ENCODE measurements at places on chromosomes 7 and 10.

DNA sequence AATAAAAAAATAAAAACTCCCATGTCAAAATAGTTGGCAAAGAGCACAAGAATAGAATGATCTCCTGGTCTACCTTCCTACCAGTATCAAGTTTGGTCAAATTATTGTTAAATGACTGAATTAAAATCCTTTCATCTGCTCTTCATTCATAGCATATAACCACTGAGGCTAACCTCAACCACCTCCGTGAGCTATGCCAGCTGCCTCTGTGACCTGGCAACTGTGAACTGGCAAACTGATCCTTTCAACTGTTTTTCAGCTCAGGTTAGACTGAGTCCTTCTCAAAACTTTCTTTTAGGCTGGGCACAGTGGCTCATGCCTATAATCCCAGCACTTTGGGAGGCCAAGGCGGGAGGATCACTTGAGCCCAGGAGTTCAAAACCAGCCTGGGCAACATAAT lies 36.1 kb downstream of the NUDCD3 start:
- DNase-seq = no peak

DNA sequence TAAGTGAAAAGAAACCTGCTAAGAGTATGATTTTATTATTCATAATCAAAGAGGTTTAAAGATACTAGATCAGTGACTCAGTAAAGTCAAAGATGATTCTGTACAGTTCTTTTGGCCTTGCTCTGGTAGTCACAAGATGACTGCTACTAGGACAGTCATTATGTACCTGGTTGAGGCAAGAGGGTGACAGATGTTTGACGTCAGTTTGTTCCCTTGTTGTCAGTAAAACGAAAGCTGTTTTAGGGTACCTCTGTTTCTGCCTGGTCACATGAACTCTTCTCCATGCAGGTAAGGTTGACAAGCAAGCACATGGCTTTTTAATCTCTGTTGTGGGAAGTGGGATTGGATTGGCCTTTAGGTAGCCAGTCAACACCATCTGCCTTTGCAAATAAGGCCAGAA lies 308.0 kb downstream of the EXOC4 start:
- no peak for DNase-seq

DNA sequence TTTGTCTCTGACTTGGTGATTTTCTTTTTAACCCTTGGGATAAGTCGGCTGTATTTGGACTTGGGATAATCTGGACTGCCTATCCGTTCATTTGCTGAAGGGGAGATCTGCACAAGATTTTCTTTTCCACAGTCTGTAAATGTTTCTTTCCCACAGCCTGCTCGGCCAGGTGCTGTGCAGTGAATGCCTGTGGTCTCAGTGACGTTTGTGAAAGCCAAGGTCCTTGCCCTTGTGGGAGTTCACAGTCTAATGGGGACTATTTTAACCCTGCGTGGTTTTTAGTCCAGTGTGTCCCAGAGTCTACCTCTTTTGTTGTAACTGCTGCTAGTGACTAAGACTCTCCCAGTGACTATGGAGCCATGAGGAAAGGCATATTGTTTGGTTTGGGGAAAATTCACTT lies 8.9 kb downstream of the PNLIP start:
- no peak for DNase-seq

- DNase-seq = no peak
Observed at GRCh38 chr10:3787016-3787400, 2.0 kb upstream of the KLF6 start.

- DNase-seq = no peak
Observed at GRCh38 chr7:13028825-13029099, 341.3 kb downstream of the ARL4A start.

DNA sequence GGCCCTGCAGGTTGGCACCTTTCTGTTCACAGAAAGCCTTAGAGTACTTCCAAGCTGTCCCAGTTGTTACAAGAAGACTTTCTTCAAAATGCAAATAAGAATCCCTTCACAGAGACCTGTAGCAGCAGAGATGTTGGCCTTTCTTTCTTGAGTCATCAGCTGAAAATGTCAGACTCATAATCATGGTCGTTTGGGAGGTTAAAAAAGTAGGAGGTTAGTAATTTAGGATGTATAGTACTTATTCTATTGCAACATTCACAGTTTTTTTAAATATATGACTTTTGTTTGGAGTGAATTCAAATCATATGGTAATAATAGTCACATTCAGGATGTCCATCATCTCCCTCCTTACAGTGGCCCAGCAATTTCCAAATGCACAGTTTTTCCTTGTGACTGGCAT lies 223.9 kb upstream of the GLI3 start:
- no peak for DNase-seq

GRCh38 chr7:100369105-100369504 lies 4.2 kb upstream of the PILRA start:
- DNase-seq = no peak

DNA sequence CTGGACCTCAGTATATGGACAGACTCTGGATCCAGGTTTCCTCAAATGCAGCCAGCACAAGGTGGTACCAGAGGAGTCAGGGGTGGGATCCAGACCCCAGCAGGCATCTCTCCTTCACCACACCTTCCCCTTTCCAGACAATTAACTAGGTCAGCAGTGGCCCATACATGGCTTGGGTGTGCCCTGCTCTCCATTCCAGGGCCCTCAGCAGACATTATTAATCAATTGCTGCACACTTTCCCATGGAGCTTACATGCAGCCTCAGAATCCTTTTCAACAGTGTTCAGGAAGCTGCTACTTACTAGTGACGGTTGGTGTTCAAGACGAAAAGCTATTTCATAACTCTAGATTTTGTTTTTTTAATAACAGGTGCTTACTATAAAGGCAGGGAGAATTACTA lies 6.0 kb downstream of the COL13A1 start:
- DNase-seq = no peak

GRCh38 chr10:82759050-82759449 lies 884.1 kb downstream of the NRG3 start:
- DNase-seq = no peak

DNA sequence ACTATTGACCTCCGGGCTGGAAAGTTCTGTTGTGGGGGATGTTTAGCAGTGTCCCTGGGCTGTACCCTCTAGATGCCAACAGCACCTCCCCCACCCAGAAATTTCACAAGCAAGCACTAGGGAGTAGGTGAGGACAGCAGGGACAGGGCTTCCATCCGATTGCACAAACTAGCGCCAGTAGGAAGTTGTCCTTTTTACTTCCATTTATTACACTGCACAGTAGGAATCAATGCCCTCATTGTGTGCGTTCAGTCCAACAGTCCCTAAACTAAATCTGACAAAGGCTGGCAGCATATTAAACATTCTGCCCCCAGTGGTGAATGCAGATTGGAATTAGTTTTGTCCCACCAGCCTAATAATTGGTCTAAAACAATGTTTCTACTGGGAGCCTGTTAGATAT lies 6.4 kb upstream of the SOSTDC1 start:
- DNase-seq = no peak

DNA sequence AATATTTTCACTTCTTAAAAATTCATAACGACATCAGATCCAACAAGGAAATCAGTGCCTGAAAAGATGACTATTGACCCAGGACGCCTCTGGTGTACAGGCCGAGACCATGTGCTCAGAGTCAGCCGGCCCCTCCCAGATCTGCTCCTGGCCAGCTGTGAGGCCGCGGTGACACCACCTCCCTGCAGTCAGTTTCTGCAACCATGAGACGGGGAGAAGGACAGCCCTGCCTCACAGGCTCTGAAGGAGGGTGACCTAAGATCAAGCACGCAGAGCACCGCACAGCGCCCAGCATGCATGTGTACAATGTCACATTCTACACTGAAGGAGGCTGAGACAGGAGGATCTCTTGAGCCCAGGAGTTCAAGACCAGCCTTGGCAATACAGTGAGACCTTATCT lies 2.6 kb upstream of the GPER1 start:
- no peak for DNase-seq

DNA sequence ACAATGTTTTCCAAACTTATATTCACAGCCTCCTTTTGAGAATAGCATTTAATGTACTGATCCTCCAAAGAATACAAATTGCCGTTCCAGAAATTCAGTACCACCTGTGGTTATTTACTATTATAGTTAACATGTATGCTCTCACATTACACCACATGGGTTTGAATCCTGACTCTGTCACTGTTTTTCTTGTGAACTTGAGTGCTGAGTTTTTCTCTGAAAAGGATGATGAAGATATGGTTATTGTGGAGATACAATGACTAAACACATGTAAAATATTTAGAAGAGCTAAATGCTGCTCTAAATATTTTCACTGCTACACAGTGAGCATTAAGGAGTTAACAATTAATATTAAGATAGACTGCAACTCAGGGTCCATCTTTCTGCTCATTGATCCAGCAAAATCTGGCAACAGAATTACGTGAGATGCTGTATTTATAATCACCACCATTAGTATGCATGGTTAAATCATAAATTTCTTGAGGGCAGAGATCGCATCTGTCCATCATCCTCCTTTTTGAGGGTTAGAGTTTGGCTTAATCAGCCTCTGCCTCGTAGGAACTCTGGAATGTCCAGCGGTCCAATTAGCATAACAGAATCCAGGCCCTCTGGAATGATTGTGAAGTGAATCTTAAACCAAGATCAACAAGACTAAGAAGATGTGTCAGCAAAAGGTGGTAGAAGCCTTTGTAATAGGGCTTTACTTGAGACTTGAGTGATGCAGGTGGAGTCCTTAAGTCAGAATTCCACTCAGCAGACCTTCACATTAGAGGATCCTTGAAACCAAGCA lies 152.8 kb downstream of the MACC1 start:
- no peak for DNase-seq

DNA sequence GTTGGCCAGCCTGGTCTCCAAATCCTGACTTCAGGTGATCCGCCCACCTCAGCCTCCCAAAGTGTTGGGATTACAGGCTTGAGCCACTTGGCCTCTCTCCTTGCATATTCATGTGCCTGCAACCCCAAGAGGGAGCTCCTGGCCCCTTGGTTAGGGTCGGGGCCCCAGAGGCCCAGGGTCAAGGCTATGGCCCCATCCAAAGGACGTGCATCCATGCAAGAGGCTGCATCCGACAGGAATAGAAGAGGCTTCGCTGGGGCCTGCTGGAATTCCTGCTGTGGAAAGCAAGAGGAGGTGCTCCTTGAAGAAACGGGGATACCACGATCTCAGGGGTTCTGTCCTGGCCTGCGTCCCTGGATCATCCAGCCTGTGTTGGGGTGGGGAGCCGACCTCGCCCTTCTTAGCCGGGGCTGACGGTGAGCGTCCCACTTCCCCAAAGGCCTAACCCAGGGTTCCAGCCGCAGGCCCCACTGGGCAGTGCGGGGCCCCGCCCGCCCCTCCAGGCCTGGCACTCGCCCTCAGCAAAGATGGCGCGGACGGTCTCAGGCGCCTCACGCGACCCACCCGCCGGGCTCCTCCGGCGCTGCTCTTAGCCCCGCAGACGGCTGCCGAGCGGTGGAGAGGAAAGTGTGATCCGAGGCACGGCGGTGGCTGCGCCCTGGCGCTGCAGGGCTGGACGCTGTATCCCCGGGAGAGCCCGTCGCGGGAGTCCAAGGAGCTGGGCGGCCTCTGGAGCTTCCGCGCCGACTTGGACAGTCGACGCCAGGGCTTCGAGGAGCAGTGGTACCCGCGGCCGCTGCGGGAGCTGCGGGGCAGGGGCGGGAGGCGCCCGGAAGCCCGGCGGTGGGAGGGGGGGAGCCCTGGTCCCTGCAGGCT lies 54.7 kb downstream of the ZNF727 start:
- no peak for DNase-seq

GRCh38 chr10:21754410-21755011 lies 220.5 kb downstream of the MLLT10 start:
- DNase-seq = no peak

DNA sequence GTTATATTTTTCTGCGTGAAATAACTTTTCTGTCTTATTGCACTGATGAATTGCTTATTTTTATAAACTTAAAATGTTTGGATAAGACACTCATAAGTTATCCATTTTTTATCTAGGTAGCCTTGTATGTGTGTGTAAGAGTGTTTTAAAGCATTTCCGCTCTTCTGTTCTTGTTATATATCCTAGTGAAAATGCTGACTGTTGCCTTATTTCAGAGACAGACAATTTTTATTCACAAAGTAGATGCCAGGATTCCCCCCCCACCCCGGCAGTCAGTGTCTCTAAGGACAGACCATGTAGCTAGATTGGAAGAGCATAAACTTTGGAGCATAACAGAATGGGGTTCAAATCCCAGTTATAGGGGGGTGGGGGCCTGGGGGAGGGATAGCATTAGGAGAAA lies 1.6 kb downstream of the SMC3 start:
- DNase-seq = no peak

DNA sequence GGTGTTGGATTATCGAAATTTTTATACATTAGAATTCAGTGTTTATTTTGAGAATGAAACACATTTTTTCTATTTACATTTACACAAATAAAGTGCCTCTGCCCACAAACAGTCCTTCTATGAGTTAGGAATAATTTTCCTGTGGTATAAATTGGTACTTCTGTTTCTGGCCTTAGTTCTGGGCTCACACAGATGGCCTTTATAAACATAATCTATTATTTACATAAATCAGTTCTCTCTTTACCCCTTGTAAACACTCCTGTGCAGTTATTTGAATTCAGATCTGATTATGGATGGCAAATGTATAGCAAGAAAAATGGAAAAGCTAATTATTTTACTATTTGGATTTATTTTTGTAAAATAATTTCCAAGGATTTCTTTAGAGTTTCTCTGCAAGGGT lies 143.2 kb downstream of the PRKG1 start:
- DNase-seq = no peak

- DNase-seq = peak; percentile 91
Observed at GRCh38 chr10:89327803-89328441, at the start of gene IFIT3. Gene IFIT3 (plus strand): TSS chr10:89327997. CDS start chr10:89328074, 77 bp downstream.

- DNase-seq = no peak
Observed at GRCh38 chr7:71133856-71134255, 1.9 kb downstream of the GALNT17 start.

- no peak for DNase-seq
Observed at GRCh38 chr10:129866894-129867293, 97.2 kb downstream of the EBF3 start.

- no peak for DNase-seq
Observed at GRCh38 chr10:70963271-70963670, 74.9 kb upstream of the PCBD1 start.

GRCh38 chr10:117005026-117005526 lies at the start of gene SHTN1:
Gene SHTN1 (minus strand): TSS chr10:117005187. CDS start chr10:117005079, 108 bp downstream.
- DNase-seq = no peak

DNA sequence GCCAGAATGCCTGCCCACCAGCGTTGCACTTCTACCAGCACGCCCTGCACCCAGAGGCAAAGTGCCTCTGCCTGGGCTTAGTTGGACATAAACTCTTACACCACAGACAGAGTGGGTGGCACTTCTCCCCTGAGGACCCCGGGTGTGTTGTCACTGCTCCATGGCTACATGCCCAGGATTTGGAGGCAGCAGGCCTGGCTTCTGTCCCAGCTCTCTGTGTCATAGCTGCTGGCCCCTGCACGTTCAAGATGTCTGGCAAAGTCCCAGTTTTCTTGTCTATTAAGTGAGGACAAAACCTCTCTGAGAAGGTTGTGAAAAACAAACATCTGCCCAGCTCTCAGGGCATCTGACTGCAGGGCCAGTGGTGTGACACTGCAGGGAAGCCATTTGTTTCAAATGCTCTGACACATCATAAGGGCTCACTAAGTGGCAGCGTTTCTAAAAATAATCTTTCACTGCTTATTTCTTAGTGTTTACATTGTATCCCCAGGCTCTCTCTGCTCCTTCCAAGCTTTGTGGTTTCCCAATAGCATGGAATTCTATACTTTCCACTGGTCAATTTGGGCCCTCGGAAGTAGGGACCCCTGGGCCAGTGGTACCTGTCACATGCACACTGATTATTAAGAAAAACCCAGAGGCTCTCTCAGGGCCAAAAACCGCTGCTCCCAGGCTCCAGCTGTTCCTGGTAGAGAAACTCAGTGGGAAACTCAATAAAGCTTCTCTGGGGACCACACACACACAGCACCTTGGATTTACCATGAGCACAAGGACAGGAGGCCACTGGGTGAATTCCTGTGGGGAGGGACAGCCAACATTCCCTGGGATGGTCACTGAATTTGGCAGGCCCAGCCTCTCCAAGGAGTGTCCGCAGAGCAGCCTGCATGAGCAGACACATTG lies 86.2 kb upstream of the ANLN start:
- peak; percentile 66 for DNase-seq
